ENCODE measurements at places on chromosomes 2 and 18. TPM values are rescaled to one million over a fixed set of nuclear protein-coding genes. Genes with fewer than 3 reads are reported as not detected.

SAG gene
- polyA plus RNA-seq: 0.07 TPM

SLC66A3 gene
- polyA plus RNA-seq: 19.8 TPM

KLHL30 gene
- 0.36 TPM for polyA plus RNA-seq

DHRS9 gene
- 0.80 TPM for polyA plus RNA-seq

SKOR2 gene
- polyA plus RNA-seq: not detected

NPPC gene
- 0.73 TPM for polyA plus RNA-seq

SNORC gene
- polyA plus RNA-seq: 2.8 TPM

ASTL gene
- 0.18 TPM for polyA plus RNA-seq

SSB gene
- polyA plus RNA-seq: 172 TPM

CTAGE1 gene
- not detected for polyA plus RNA-seq

HOXD4 gene
- polyA plus RNA-seq: 67.5 TPM

ANKRD36C gene
- 11.6 TPM for polyA plus RNA-seq

ABCG8 gene
- polyA plus RNA-seq: 1.1 TPM

GNLY gene
- polyA plus RNA-seq: 1.8 TPM

PAX8 gene
- polyA plus RNA-seq: 618 TPM

METAP1D gene
- polyA plus RNA-seq: 22.3 TPM

SERPINB11 gene
- polyA plus RNA-seq: not detected

SPDYA gene
- 0.81 TPM for polyA plus RNA-seq

UGT1A4 gene
- not detected for polyA plus RNA-seq

TRPM8 gene
- polyA plus RNA-seq: 0.13 TPM

TTC32 gene
- polyA plus RNA-seq: 35.3 TPM

UGGT1 gene
- polyA plus RNA-seq: 36.1 TPM

SCN1A gene
- 0.06 TPM for polyA plus RNA-seq

REG3G gene
- not detected for polyA plus RNA-seq

PTPRN gene
- 0.27 TPM for polyA plus RNA-seq

SNRNP200 gene
- polyA plus RNA-seq: 206 TPM

CD226 gene
- polyA plus RNA-seq: 2.0 TPM

POTEI gene
- polyA plus RNA-seq: 0.50 TPM

DYSF gene
- 15.3 TPM for polyA plus RNA-seq

MBOAT2 gene
- 71.6 TPM for polyA plus RNA-seq

VSNL1 gene
- polyA plus RNA-seq: 3.8 TPM

KLHL14 gene
- polyA plus RNA-seq: 30.4 TPM

TUBB6 gene
- 70.4 TPM for polyA plus RNA-seq

MAP2 gene
- polyA plus RNA-seq: 31.7 TPM

PSMA8 gene
- polyA plus RNA-seq: not detected

TTN gene
- 1.2 TPM for polyA plus RNA-seq
